NCI-H1436 treated with DMSO at 0.1 percent for 48 hours (cell line): ENCODE measurements at places on chromosomes 4 and X.

DNA sequence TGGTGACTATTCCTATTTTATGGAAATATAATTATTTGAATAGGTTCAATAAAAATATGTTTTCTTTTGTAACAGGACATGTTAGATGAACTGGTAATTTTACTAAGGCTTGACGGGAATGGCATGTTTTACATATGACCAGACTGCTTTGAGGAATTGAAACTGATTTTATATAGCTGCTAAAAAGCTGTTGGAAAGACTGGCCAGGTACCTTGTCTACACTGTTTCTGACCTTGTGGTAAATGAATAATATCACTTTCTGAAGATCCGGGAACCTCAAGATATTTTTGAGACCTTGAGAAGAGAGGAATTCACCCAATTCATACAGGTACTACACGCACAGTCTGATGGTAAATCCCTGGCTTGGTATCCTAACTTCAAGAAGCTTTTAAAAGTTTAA is 42.1 kb upstream of the USP46 start:
- no peak for DNase-seq

DNA sequence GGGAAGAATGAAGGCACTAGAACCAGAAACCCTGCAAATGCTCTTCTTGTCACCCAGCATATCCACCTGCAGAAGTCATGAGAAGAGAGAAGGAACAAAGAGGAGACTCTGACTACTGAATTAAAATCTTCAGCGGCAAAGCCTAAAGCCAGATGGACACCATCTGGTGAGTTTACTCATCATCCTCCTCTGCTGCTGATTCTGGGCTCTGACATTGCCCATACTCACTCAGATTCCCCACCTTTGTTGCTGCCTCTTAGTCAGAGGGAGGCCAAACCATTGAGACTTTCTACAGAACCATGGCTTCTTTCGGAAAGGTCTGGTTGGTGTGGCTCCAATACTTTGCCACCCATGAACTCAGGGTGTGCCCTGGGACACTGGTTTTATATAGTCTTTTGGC is 181.7 kb downstream of the AR start:
- DNase-seq = no peak

- DNase-seq = no peak
These were observed 47.5 kb downstream of the GASK1B start for GRCh38 chr4:158125310-158125709.

DNA sequence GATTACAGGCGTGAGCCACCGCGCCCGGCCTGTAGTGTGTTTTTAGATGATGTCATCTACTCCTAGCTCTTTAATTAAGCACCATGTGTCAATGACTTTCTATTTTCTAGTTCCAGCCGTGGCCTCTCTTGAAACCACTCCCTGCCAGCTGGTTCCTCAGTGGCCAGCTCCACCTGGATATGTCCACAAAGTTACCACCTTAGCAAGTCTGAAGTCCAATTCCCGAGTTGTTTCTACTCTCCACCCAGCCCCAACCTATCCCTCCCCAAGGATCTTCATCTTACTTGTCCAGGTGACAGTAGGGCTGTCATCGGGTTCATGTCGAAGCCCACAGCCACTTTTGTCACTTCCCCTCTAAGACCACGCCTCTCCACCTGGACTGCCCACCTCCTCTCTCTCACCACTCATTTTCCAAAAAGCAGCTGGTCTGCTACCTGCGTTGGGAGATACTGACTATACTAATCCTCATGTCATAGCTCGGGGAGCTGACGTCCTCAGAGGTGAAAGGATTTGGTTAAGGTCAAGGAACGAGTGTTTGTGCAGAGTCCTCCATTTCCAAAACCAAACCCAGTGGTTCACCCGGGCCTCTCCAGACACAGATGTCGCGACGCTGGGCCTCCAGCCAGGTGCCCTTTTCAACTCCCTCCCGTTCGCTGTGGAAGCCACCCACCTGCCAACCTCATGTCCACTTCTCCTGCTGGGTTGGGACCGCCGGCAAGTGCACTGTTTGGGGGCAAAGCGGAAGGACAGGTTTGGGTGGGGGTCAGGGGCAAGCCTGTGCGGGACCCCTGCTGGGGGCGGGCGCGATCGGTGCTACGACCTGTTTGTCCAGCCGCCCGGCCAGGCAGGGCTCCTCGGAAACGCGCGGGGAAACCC is 704 bp downstream of the FAM3A start:
- DNase-seq = no peak

- DNase-seq = no peak
These were observed 5.6 kb upstream of the JAKMIP1 start for GRCh38 chr4:6205973-6206372.
